MG63 (cell line): ENCODE measurements at places on chromosomes 1 and 21. TPM values are rescaled to one million over a fixed set of nuclear protein-coding genes. Genes with fewer than 3 reads are reported as not detected.

- DNase-seq: no peak
Observed at GRCh38 chr1:205965036-205965884, 22.0 kb upstream of the SLC26A9 start.

Gene OR14K1
- total RNA-seq: not detected in 2 replicates

DNA sequence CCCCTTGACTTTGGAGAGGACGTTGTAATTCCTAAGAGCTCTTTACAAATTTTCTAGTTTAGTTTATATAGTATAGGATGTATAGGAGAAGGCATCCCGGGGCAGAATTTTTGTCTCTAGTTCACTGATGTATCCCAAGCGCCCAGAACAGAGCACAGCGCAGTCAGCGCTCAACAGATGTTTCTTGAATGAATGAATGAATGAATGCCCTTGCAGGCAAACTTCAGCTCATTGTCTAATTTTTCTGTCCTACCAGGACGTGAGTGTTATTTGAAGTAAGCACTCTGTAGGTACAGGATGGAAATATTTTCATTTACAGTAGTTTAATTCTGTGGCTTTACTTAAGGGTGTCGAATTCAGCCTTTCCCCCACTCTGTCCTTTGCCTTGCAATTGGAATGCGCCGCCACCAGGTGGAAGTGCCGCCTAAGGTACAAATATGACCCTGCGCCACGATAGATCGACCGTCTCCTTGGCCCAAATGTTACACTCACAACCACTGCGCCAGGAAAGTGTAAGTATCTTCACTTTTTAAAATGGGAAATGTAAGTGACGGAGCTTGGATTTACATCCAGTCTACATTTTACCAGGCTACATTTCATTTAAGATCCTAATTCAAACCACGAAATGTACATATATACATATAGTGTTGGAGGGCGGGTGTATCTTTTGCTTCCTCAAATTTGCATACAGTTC, 910 bp upstream of the MRPL39 start:
- peak; percentile 64 for DNase-seq

GRCh38 chr1:178932552-178932906, 61.7 kb upstream of the ANGPTL1 start:
- DNase-seq: no peak

DNA sequence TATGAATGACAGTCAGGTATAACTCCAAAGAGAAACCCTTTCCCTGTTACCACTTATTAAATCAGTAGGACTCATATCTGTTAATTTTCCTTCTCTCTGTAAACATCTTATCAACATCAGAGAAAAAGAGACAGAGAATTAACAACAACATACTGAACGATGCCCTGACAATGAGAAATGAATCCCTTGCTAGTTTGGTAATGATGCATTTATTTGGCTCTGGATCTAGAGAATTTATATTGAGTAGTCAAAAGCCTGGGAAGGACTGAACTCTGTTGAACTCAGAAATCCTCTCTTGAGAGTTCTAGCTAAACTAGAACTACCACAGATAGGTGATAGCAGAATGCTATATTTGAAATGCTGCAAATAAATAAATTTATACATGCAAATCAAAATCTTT, 325.6 kb downstream of the DISC1 start:
- DNase-seq: no peak

DNA sequence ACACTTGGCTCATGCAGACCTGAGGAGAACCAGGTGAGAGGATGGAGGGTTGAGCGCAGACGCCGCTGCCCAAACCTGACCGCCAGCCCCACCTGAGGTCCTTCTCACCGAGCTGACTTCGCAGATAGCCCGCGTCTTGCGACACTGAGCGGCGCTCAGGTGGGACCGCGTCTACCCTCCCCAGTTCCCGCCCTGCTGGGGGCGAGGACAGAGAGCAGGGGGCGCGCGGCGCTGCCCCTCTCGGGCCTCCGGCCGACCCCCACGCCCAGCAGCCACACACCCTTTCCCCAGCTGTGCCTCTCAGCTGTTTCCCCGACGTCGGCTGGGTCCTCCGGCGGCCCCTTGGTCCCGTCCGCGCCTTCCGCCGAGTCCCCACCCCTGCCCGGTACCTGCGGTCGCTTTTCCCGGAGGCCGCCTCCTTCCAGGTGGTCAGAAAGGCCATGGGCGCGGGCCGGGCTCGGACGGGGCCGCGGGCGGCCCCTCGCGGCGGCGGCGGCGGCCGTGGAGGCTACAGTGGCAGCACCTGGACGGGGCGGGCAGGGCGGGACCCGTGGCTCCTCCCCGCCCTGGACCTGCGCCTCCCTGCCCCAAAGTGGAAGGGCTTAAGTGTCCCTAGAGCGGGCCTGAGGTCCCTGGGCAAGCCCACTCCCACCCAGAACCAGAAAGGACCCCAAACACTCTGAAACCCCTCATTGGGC, 14.4 kb upstream of the TTC39A start:
- DNase-seq: no peak
